CMK (cell line): ENCODE measurements at places on chromosomes 11 and 22.
A peak's percentile ranks its signal among the peaks of the same experiment; 100 is the strongest.

DNA sequence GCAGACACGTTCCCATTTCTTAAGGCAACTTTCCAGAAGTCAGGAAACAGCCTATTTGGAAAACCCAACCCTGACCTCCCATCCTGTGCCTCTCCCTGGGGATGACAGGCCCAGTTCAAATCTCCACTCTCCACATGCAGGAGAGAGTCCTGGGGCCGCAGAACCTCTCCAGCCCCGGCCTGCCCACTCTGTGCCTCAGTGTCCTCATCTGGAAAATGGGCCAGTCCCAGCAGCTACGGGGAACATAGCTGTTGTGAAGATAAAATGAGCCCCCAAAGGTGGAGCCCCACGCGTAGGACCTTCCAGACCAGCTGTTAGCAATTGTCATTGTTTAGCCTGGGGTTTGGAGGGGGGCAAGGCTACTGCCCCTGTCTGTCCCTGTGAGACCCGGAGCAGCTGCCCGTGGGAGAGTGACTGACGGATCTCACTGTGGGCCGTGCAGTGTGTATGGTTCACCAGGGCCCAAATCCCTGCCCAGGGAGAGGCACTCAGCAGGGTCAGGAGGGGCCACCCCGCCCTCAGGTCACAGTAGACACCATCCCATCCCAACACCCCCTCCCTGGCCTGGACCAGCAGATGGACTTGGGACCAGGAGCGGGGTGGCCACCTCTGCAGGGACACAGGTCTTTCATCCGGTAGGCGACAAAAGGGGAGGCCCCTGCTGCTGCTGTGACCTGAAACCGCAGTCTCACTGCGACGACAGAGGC is 145.9 kb downstream of the CTTN start:
- DNase-seq = no peak

DNA sequence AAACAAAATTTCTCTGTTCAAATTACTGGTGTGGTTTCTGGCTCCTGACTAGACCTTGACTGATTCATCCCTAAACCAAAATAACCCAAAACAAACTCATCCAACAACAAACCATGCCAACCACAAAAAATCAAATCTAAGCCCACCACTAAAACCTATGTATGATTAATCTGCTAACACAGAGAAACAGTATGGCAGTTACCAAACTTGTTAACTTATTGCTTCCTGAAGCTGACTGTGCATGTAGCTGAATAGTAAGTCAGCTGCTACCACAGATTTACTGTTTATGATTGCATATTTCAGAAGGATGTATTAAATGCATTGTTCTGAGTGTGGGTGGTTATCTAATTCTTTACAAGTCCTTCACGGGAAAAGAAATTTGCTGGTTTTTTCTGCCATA is 231.1 kb downstream of the SWAP70 start:
- DNase-seq = no peak

DNA sequence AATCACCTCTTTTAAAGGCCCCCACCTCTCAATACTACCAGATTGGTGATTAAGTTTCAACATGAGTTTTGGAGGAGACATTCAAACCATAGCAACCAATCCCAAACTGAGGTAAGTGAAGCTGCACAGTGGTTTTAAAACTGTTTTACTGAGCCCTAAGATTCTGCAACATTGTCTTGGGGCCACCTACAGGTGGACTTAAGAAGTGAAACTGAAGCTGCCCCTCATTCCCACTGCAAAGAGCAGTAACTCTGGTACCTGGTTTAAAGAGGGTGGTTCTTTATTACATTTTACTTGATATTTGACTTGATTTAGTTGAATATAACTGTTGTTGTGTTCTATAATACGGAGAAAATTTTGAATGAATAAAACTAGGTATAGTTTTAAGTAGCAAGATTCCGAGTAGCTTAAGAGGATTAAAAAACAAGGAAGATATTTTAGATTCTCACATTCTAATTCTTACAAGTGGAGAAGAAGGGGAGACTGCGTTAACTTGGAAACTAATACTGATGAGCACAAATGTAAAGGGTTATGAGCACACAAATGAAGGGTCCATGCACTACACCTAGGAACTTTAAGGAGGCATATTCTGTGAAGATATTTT is 26.7 kb downstream of the SYT9 start:
- DNase-seq = peak; percentile 7

GRCh38 chr11:37134637-37135036 is 536.6 kb upstream of the RAG2 start:
- DNase-seq = no peak

GRCh38 chr11:9462806-9463537 is 2.2 kb downstream of the ZNF143 start:
- DNase-seq = no peak

DNA sequence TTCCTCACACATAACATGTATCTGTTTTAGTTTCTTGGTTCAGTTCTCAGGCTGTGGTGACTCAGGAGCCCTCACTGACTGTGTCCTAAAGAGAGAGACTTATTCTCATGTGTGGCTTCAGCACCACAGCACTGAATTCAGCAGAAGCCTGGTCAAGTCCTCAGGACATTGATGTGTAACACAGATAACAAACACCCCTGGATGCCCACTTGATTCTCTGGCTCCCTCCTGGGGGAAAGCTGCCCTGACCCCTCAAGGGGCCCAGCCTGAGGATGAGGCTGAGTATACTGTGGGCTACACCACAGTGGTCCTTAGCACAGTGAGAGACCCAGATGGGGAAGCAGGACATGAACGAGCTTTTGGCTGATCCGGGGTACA is 87.2 kb upstream of the VPREB1 start:
- no peak for DNase-seq

DNA sequence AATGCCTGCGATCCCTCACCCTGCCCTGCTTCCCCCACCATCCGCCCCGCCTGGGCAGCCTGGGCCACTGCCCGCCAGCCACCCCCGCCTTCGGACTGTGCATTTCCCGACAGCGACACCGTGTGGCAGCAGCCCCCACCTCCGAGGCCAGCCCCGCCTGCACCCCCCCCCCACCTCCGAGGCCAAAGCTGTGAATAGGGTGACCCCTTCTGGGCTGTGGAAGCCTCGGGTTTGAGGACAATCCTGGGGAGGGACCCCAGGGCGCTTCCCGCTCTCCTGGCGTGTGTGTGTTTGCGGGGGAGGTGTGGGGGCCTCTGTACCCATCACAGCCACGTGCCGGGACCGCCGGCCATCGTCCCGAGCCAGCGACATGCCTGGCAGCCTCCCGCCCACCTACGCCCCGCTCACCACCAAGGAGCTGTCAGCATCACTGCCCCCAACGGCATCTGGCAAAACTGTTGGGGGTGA is 33.8 kb upstream of the PPARA start:
- peak; percentile 71 for DNase-seq

DNA sequence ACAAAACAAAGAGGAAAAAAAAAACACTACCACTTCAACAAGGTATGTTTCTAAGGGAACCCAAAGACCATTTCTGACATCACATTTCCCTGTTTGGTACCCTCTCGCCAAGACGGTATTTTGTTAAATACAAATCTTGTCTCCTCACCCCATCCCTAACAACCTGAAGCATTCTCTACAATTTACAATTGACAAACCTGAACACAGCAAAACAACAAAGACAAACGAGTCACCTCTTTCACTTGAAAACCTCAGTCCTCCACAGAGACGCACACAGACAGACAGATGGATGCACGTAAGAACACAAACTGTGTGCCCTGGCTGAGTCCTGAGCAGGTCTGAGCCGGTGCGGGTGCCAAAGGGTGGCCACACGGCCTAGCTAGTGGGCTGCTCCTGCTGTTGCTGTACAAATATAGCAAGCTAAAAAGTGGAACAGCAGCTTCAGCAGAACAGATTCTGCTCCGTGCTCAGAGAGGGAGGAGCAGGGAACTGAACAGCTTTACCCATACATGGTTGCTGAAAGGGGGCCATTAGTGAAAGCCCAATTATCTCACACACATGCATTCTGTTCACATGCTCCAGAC is 28.5 kb downstream of the CELF1 start:
- DNase-seq = no peak

- no peak for DNase-seq
These were observed 10.6 kb downstream of the MSANTD4 start for GRCh38 chr11:106011481-106011880.

DNA sequence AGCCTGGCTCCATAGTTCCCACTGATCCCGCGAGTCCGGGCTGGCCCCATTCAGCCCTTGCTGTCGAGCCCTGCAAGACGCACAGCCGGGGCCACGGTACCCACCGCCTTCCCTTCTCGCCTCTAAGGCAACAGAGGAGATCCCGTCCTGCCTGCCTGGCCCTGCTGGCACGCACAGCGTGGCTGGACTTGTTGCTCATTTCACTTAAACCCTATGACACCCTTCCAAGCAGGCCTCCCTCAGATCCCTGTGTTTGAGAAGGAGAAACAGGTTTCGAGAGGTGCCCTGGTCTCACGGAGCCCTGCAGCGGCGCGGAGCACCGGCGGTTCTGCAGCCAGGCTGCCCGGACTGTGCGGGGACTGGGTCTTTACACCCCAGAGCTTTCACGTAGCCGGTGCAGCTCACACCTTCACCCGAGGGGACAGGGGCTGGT is 1048.4 kb downstream of the BRD1 start:
- DNase-seq = no peak

GRCh38 chr22:24409707-24410106 is 17.7 kb upstream of the ADORA2A start:
- DNase-seq = no peak

GRCh38 chr11:67265633-67266448 is 432 bp upstream of the GRK2 start:
- peak; percentile 58 for DNase-seq

DNA sequence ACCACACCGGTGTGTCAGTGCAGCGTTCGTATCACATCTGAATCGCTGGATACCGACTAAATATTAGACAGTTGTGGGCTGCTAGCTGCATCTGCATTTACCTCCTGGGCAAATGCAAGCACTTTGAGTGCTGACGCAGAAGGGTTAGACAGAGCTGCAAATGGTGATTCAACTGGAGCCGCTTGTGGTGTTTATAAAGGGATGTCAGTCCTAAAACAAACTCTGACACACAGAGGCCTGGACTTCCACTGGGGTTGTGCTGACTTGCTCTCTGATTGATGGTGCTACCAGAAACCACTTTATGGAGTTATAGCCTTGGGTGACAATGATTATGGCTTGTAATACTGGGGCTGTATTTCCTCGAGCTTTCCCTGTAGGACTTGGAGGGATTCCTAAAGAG is 374.4 kb downstream of the NTM start:
- no peak for DNase-seq

DNA sequence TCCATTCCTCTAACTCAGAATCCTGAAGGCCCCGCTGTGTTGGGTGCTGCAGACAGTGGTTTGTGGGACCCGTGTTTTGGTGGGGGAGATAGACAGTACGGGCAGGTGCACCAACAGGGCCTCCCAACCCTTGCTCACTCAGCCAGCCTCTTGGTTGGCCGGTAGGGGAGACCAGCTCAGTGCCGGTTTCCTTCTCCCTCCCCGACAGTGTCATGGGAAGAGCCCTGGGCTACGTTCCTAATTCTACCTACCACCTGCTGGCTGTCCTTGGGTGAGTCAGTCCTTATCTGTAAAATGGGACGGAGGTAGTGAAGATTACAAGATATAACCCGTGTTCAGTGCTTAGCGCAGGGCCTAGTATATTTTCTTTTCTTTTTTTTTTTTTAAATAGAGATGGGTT is 5.9 kb downstream of the TMEM134 start:
- DNase-seq = no peak

GRCh38 chr22:41327124-41327523 is 25.8 kb downstream of the ZC3H7B start:
- DNase-seq = no peak

- DNase-seq = no peak
These were observed 61.8 kb downstream of the BID start for GRCh38 chr22:17712441-17712840.

- no peak for DNase-seq
These were observed 1.5 kb downstream of the SIDT2 start for GRCh38 chr11:117180020-117180419.

DNA sequence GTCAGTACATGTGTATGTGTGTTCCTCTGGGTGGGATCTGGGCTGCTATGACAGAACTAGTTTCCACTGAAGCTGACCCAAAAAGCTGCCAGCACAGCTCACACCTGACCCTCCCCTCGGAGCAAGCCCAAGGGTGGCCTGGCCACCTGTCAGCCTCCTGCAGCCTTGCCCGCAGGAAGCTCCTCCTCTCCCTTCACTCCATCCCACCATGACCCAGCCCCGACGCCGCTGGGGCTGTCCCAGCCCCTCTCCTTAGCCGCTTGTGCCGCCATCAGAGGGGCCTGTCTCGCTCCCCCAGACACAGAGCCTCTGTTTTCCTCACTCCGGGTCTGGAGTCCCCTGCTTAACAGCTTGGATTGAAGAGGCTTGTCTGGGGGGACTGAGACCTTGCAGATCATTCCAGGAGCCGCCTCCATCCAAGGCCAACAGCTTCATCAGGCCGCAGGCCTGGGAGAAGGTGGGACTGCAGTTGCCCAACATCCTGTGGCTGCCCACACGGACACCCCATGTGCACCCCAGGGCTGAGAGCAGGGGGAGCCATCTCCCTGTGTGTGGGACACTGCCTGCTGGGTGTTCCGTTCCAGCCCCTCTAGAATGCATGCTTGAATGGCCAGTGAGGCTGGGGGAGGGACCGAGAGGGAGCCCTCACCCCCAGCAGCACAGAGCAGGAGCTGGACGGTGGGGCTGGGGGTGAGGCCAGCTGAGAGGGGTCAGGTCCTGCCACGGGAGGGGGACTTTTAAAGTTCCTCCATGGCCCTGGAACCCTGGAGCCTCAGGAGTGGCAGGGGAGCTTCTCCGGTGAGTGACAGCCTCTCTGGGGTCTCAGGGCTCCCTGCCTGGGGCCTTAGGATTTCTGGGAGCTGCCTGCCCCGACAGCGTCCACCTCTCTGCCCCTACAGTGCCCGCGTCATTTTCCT is 696 bp downstream of the MRGPRF start:
- DNase-seq = no peak

DNA sequence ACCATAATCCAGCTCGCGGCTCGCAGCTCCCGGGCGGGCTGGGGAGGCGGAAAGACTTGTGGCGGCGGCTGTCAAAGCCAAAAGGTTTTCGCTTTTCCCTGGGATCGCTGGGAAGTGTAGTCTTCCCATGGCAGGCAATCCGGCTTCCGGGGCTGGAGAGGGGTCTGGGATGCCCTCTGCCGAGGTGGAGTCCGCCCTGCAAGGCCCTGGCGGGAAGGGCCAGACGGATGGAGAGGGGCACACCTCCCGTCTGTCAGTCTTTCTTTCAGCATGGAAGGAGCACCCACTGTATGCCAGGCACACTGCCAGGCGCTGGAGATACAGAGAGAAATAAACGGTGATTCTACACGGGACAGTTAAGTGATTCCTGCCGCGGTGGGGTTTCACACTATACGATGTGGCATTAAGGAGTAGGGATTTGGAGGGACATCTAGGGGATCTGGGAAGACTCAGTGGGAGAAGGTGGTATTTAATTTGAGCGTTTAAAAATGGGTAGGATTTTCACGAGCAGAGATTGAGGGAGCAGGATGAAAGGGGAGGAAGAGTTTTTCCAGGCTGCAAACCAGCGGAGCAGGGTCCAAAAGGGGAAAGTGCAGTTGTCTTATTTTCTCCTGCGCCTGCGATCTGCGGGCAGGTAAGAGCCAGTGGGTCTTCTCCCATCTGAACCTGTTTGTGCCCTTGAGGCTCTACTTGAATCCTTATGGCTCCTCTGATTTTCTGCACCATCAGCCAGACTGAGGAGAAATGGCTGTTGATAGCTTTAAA is at the start of gene BACE1:
TSS of gene BACE1 (minus strand) at position 60 of the 765 bp plus-strand sequence. CDS start 461 bp downstream, outside the sequence.
- DNase-seq = no peak
